ENCODE measurements at places on chromosomes 4 and X.

GRCh38 chrX:7582191-7582590, 260.8 kb upstream of the VCX start:
- no peak for DNase-seq

- no peak for DNase-seq
Observed at GRCh38 chr4:183300070-183300469, 20.0 kb downstream of the CLDN22 start.

DNA sequence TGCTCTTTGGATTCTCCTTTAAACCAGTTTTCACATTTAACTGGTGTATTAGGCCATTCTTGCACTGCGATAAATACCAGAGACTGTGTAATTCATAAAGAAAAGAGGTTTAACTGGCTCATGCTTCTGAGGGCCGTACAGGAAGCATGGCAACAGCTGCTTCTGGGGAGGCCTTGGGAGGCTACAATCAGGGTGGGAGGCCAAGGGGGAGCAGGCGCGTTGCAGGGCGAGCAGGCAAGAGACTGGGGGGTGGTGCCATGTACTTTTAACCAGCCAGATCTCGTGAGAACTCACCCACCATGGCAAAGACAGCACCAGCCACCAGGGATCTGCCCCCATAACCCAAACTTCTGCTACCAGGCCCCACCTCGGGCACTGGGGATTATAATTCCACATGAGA, 38.1 kb downstream of the RNF212 start:
- no peak for DNase-seq

GRCh38 chrX:115892056-115892708, 278.4 kb upstream of the AGTR2 start:
- no peak for DNase-seq

DNA sequence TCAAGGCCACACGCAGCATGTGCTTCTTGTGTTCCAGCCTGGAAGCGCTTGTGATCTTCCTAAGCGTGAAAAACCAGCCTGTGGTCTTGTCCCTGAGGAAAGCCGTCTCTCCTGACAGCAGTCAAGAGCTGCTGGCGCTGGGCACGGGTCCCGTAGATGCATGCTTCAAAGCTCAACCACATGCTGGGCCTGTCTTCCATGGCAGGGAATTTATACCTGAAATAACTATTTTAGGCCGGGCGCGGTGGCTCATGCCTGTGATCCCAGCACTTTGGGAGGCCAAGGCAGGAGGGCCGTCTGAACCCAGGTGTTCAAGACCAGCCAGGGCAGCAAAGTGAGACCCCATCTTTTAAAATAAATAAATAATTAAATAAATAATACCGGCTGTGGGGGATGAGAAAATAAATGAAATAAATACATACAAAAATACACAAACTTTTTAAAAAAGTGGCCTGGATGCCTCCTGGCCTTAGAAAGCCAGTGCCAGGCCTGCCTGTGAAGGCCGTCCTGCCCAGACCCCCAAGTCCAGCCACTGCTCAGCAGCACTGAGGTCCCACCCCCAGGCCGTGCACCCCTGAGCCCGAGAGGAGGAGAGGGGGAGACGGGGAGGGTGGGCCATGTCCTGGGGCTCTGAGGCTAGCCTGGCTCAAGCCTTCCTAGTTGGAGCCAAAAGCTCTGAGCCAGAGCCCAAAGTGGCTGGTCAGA, 10.4 kb downstream of the LRPAP1 start:
- no peak for DNase-seq

- peak; percentile 32 for DNase-seq
Observed at GRCh38 chrX:149830192-149830873, 48.6 kb downstream of the MAGEA9 start.

DNA sequence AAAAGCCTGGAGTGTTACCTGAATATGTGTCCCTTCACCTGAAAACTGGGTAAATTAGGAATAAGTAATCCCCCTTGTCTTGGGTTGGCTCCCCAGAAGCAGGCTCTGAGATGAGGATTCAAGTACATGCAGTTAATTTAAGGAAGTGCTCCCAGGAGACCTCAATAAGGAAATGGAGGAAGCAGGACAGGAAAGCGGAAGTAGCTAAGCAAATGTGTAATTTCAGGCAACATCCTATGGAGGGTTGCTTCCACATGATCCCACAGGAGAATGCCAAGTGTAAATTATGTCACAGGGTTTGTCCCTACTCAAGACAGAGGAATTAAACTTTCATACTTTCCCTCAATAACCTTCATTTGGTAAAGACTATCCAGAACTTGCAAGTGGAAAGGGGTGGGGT, 48.1 kb upstream of the ARHGEF6 start:
- no peak for DNase-seq

GRCh38 chr4:62015043-62015739, 815.1 kb downstream of the ADGRL3 start:
- DNase-seq, result no peak

GRCh38 chrX:24168807-24169206, 19.3 kb downstream of the ZFX start:
- DNase-seq, result peak; percentile 35

DNA sequence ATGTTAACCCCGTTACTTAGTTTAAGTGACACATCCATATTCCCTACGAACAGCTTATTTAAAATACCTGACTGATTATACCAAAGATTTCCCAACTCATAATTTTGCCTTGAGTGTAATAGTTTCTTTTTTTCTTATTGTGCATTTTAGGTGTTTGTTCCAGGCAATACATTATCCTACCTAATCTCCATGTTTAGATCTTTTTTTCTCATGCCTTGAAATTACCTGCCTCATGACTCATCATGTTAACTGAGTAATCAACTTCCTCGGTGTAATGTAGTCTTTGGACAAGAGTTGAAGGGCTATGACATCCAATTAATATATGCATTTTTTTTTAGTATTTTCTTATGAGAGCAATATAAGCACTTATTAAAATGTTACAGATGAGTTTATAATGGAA, 228.7 kb upstream of the ANKRD50 start:
- DNase-seq, result no peak

DNA sequence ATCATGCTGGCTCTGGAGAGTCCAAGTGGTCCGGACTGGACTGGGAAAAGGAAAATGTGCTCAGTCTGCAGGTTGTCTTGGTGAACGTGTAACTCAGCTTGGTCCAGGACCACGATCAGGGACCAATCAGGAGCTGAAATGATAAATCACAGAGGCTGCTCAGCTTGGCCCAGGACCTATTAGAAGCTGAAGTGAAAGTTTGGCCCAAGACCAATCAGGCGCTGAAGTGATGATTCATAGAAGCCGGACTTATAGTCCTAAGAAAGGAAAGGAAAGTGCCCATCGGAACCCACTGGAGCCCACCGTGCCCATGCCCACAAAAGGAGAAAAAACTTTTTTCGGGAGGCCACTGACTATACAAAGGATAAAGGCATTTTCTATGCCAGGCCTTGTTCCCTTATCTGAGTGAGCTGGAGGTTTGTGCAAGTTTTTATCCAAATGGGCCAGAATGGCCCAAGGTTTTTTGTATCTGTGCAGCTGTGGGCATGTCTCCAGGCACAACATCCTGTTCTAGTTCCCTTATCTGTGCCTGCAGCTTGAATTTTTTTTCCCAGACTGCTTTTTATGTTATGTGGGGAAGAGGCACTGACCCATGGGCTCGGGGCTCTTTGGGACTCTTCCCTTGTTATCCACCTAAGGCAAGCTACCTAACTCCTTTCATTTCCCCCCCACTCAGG, 194.4 kb downstream of the FAM133A start:
- no peak for DNase-seq

DNA sequence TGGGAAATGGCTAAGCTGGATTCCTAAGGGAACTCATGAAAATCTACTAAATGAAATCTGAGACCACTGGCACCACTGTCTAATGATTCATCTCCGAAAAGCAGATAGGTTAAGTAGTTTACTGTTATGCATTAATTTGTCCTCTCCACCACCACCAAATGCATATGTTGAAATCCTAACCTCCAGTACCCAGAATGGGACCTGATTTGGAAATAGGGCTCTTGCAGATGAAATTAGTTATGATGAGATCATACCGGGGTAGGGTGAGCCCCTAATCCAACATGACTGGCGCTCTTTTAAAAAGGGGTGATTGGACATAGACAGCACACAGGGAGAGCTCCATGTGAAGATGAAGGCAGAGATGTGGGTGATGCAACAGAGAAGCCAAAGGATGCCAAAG, 124.9 kb upstream of the GUCY1A1 start:
- no peak for DNase-seq

GRCh38 chr4:154858166-154858565, 77.1 kb downstream of the RBM46 start:
- no peak for DNase-seq

GRCh38 chr4:150010525-150011126, 67.6 kb upstream of the DCLK2 start:
- no peak for DNase-seq
